ENCODE measurements at places on chromosomes 7 and 10. TPM values are rescaled to one million over a fixed set of nuclear protein-coding genes. Genes with fewer than 3 reads are reported as not detected.

DNA sequence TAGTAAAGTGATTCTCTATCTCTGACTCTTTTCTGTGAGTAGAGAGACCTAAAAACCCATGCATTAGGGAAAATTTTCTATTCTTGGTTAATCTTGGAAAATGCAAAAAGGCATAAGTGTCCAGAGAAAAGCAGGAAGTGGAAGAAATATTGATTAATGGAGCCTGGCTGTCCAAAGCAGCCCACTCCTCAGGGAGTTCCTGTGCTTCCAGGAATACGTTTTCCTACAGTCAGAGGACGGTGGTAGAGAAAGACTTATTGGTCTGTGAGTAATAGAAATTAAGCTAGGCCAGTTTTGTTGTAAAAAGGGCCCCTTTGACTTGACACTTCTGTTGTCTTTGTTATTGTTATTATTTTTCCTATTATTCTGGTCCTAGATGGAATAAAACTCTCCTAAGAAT is 157.8 kb downstream of the NRP1 start:
- no peak for DNase-seq

DNA sequence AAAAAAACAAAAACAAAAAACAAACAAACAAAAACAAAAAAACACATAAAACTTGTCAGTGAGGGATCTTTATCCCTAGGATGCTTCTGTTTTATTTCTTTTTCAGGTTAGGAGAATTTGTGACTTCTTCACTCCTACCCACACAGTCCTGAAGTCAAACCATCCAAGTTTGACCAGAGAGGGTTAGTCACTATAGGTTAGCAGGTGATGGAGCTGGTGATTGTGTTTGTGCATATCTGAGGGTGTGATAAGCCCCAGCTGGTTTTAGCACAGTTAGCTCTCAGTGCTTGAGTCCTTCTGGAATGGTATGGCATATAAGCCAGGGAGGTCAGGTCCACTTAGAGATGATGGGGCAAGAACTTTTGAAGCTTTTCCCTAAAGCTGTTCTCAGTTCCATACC is 11.8 kb upstream of the IKZF1 start:
- no peak for DNase-seq

DNA sequence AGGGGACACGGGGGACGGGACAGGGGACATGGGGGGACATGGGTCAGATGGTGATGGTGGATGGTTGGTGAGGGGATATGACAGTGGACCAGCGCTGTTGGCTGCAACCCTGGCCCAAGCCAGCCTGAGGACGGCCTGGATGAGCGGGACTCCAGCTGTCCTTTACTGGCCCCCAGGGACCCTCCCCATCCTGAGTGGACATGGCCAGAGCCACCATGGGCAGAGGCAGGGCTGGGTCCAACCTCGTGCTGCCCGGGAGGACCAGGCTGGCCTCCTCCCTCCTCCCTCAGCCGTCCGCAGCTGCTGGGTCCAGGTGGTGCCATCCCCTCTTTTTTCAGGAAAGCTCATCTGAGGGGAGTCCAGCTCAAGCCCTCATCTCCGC is 30.4 kb downstream of the GET4 start:
- DNase-seq, result no peak

- no peak for DNase-seq
Measured at GRCh38 chr7:120526902-120527509, 254.0 kb downstream of the KCND2 start.

DNA sequence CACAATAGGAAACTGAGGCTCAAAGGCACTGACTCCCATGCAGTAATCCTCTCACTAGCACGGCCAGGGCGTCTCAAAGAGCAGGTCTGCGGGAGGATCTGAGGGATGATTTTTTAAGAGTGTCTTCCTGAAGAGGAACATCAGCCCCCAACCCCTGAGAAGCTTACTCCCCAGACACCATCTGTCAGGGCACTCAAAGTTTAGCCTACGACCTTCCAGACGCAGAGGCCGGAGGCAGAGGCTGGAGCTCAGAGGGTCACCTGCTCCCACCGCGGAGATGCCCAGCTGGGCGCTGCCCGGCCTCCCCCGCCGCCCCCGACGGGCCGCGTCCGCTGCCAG is 1.7 kb downstream of the ZNF777 start:
- no peak for DNase-seq

- DNase-seq, result no peak
Measured at GRCh38 chr7:102450242-102450641, 14.4 kb downstream of the ALKBH4 start.

- DNase-seq, result no peak
Measured at GRCh38 chr7:56686276-56686859, 445.9 kb downstream of the ZNF479 start.

- no peak for DNase-seq
Measured at GRCh38 chr7:50687575-50688225, 95.0 kb downstream of the GRB10 start.

- no peak for DNase-seq
Measured at GRCh38 chr10:26730552-26730951, 33.1 kb downstream of the PDSS1 start.

DNA sequence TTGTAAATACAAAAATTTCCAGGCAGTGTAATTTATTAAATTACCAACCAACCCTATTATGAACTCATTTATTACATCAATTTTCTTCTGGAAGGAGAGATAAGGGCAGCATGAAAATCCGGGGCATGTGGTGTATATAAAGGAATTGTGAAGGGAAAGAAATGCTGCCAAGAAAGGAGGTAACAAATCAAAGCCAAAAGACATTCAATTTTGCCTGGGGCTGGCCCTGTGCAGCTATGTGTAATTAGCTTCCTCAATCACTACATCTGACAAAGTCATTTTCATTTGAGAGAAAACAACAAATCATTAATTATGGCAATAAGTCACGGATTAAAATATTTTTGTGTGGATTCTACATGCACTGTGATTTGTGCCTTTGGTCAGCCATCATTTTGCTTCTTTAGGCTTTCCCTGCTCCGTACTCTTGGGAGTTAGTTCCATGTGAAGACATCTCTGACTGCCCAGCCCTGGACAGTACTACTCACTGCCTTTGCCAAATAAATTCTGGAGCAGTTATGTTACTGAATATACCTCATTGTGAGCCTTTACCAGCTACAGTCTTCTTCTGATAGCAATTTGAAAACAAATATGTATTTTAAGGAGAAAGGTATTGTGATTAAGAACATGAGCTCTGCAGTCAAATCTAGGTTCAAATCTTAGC is 191.7 kb downstream of the RELN start:
- no peak for DNase-seq

- DNase-seq, result no peak
Measured at GRCh38 chr10:129937351-129937751, 26.7 kb downstream of the EBF3 start.

DNA sequence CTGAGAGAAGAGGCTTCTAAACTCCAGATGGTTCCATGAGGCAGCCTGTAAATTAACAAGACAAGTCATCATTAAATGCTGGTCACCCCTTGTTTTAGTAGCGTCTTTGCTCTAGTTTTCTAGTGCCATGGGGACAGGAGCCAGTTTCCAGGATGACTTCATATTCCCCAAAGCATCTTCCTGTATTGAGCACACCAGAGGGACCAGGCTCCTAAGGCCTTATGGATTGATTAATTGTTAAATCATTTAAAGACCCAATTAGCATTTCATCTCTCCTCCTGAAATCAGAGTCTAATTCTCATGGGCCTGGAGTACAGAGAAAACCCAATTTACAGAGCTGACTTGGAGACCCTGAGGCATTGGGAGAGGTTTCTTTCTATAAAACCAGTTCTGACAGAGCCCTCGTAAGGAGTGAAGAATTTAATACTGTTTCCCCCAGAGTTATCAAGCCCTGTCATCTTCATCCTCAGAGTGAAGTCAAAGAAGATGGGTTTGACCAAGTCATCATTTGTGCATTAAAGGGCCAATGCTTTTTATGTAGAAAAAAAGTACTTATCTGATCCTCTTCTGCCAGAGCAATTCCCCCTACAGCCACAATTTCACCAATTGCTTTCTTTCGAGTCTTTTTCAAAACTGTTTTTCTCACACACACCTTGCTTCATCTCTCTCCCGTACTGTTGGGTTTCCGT is 678.7 kb downstream of the SDK1 start:
- no peak for DNase-seq

- DNase-seq, result peak; percentile 22
Measured at GRCh38 chr7:75611557-75612178, 119.5 kb downstream of the SPDYE5 start.

DNA sequence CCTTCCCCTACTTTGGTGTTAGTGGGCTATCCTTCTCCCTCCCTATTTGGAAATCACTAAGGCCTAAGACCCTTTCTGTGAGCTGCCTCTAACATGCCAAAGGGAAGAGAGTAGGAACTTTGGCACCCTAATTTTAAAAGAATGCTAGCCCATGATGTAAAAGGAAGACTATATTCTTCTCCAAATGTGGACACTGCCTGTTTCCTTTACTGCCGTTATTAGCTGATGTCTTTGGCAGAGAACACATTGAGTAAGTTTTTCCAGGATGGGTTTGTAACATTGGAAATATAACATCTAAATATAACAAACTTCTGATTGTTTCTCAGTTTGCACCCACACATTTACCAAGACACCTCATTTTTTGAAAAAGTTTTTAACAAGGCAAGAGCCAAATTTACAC is 56.9 kb upstream of the TNKS2 start:
- DNase-seq, result no peak

- no peak for DNase-seq
Measured at GRCh38 chr10:84156768-84157167, 16.8 kb upstream of the GPR15LG start.

DNA sequence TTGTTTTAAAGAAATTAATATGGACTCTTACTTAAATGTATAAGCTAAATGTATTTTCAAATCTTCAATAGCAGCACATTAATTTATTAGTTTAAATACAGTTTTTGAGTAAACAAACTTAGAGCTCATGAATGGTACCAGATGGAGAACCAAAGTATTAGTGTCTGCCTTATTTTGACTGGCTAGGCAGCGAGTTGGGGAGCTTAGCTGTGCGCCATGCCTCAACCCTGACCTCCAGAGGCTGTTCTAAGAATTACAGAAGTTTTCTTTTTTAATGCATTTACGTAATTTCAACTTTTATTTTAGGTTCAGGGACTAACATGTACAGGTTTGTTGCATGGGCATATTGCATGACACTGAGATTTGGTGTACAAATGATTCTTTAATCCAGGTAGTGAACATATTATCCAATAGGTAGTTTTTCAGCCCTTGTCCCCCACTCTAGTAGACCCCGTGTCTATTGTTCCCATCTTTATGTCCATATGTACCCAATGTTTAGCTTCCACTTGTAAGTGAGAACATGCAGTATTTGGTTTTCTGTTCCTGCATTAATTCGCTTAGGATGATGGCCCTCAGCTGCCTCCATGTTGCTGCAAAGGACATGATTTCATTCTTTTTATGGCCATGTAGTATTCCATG is 166.8 kb downstream of the IQUB start:
- DNase-seq, result no peak

DNA sequence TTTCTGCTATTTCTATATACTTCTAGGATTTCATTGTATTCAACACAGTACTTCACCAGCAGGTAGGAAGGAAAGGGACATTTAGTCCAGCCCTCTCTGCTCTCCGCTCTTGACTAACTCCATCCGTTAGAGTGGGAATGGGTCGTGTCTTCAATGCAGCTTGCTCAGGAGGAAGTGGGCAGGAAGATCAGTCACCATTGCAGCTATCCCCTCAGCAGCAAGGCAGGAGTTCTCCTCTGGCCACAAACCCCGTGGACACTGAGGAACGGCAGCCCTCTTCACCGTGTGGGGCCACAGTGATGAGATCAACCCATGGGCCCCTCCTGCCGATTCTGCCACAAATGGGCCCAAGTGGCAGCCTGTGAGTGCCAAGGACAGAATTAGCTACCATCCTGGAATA is 30.2 kb upstream of the IKZF1 start:
- no peak for DNase-seq

Gene ITIH5
- total RNA-seq, result 13.1 TPM

Gene ODAD2
- 0.44 TPM for total RNA-seq

Gene IQUB
- 6.9 TPM for total RNA-seq

Gene ADARB2
- total RNA-seq, result 1.0 TPM

Gene NCF1
- 8.4 TPM for total RNA-seq

Gene FGL2
- 96.9 TPM for total RNA-seq

Gene SEMA4G
- total RNA-seq, result 6.1 TPM

Gene LRMDA
- total RNA-seq, result 23.2 TPM

Gene CAV2
- total RNA-seq, result 50.8 TPM

Gene INSYN2A
- total RNA-seq, result 0.28 TPM
